Stimulated activated CD4-positive, alpha-beta T cell treated with anti-CD3 and anti-CD28 coated beads, Interleukin-1b, Interleukin-23, amount 100 ng/mL, for 48 hours (primary cell): ENCODE measurements at places on chromosomes 12 and 14.
A peak's percentile ranks its signal among the peaks of the same experiment; 100 is the strongest.

DNA sequence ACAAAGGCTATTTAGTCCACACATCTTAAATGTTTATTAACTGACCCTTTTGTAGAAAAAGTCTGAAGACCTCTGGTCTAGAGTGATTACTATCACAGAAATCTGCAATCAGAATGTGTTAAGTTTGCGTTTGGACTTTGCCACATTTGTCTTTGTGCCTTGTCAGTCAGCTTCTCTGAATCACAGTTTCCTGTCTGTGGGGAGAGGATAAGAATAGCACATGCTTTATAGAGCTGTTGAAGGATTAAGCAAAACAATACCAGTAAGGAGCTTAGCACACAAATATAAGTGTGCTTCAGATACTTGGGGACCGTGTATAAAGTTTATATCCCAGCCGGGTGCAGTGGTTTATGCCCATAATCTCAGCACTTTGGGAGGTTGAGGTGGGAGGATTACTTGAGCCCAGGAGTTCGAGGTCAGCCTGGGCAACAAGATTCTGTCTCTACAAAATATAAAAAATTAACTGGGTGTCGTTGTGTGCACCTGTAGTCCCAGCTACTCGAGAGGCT, 63.0 kb upstream of the BTG1 start:
- no peak for DNase-seq

- DNase-seq = no peak
Observed at GRCh38 chr12:105724641-105725040, 394.1 kb downstream of the C12orf75 start.

DNA sequence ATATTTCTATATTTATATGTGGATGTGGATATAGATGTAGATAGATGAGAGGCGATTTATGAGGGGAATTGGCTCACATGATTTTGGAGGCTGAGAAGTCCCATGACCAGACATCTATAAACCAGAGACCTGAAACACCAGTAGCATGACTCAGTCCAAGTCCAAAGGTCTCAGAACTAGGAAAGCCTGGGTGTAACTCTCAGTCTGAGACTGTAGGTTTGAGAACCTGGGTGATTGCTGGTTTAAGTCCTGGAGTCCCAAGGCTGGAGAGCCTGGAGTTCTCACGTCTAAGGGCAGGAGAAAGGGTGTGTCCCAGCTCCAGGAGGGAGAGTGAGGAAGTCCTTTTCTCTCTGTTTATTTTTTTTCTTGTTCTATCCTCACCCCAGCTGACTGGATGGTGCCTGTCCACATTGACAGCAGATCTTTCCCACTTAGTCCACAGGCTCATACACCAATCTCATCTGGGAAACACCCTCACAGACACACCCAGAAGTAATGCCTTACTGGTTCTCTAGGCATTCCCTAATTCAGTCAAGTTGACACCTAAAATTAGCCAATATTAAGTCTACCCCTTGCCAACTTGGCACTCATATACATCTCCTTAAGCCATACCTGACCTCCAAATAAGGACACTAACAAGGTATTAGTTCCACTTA, 45.4 kb downstream of the EMP1 start:
- DNase-seq = no peak

GRCh38 chr12:3712209-3712992, 40.5 kb downstream of the CRACR2A start:
- DNase-seq = no peak

DNA sequence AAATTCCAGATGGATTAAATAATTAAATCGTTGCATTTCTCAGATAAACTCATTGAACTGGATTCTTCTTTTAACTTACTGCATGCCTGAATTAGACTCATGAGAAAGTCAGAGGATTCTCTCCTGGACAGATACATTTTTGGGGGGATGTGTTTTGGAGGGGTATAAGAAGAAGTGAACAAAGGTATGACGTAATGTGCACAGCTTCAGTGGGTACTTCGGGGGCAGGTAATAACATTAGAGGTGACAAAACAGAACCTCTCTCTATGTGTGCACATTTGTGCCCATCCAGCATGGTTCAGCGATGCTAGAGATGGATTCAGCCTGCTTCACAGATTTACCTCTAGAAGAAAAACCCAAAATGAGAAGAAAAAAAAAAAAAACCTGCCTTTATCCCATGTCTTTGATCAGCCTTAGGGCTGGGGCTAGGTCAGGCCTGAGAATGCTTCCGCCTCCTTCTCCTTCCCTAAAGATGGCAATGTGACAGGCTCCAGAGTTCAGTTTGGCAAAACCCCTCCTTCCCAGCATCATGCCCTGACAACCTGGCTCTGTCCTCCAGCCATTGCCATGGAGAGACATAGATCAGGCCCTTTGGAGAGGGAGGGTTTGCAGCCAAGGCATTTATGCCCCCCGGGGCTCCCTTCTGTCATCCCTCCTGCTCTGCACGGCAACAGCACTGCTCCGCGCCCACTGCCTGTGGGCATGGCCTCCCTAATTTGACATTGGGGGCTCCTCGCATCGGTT, 166.7 kb downstream of the KCNA5 start:
- DNase-seq = no peak

DNA sequence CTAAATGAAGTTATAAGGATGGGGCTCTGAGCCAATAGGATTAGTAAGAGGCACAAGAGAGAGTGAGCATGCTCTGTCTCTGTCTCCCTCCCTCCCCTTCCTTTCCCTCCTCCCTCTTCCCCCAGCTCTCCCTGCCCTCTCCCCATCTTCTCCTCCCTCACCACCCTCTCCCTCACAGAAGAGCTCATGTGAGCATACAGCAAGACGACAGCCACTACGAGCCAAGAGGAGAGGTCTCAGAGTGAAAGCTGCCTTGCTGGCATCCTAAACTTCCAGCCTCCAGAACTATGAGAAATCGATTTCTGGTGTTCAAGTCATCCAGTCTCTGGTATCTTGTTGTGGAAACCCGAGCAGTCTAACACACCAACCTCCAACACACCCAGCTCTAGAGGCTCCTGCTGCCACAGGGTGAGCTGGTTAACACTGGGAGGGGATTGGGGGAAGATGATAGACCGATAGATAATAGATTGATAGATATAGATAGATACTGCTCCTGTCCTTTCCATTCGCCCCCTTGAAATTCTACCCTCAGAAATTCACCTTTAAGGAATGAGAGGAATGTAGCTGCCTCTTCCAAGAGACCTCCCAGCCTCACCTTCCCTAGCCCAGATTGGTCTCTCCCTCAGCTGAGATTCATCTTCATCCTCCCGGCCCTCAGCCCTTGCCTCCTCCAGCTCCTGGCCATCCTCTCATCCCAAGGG, 25.8 kb upstream of the ACTN1 start:
- no peak for DNase-seq

- no peak for DNase-seq
Observed at GRCh38 chr14:92173668-92174067, 51.9 kb downstream of the CPSF2 start.

- DNase-seq = no peak
Observed at GRCh38 chr12:123139926-123140675, 10.8 kb downstream of the PITPNM2 start.

GRCh38 chr12:117967512-117967911, 1.3 kb downstream of the KSR2 start:
- DNase-seq = no peak

DNA sequence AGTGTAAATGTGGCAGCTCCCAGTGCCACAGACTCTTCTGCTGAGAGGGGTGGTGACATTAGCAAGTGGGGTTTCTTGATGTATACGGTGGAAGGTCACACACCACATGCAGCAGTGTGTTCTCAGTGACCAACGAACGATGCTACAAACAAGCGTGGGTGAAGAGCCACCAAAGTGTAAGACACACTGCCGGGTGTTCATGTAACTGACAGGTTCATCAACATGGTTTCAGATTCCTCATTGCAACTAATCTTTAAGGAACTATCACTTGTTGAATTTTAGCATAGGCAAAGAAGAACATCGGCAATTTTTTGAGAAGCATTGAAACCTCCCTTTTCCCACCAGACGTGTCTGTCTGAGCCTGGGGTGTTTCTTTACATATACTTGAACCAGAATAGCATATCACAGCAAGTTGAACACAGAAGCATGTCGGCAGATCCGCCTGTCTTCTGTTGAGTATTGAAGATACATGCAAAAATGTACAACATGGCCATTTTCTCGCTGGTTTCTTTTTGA, 58.8 kb downstream of the PPP2R5C start:
- DNase-seq = peak; percentile 58

- DNase-seq = no peak
Observed at GRCh38 chr12:100371146-100371545, 14.3 kb downstream of the SLC17A8 start.

- DNase-seq = peak; percentile 54
Observed at GRCh38 chr14:102593061-102593824, 794 bp downstream of the RCOR1 start.

GRCh38 chr12:25993901-25994651, 35.6 kb downstream of the RASSF8 start:
- no peak for DNase-seq

DNA sequence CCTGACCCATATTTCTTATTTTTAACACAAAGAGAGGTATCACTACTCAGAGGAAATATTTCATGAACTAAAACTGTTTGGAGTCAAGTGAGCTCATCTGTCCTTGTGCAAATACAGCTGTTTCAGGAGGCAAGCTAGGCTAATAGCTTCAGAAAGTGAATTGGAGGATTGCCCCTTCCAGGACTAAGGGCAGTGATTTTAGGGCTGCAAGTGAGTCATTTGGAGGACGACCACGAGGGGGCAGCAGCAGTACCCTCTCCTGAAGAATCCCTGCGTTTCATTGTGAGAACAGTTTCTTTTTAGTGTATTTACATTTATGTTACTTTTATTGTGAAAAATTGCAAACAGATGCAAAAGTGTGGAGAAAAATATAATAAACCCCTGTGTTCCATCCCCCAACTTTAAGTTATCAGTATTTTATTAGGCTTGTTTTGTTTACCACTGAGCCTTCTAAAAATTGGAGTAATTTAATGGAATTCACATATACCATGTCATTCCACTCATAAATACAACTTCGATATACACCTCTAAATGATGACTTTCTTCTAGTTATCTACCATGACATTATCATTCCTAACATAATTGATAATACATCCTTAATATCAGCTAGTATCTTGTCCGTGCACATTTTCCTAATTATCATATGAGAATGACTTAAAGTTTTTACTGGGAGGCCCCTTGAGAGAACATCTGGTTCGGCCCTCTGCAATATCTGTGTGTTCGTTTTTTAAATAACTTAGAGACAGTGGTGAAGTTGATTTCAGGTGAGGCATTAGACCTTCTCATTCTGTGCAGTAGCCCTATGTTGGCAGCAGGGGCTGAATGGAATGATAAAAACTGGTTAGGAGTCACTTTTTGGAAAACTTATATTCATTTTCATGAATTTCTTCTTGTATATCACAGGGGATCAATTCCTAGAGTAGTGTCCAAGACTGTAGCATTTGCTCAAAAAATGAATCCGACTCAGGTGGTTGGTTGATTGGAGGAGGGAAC, 13.7 kb downstream of the FOXJ2 start:
- DNase-seq = peak; percentile 75

DNA sequence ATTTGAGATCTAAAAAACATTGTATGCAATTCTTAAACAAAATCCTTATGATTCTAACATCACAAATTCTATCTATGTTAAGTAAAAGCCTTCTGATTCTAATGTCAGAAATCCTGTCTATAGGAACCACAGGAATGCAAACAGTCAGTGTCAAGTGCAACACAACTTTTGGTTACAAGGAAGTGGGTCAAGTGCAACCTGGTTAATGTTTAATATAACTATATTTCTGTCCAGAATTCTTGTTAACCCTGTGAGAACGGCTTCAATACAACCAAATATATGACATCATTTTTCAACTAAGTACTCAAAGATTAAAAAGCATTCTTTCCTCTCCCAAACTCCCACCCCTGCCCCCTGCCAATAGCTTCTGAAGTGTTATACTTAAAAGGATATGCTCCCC, 107.9 kb upstream of the PLEKHA5 start:
- DNase-seq = no peak

- DNase-seq = no peak
Observed at GRCh38 chr14:53493860-53494259, 340.7 kb upstream of the DDHD1 start.

GRCh38 chr12:131442337-131442918, 268.5 kb upstream of the SFSWAP start:
- no peak for DNase-seq

GRCh38 chr12:7144414-7145120, 14.4 kb downstream of the CLSTN3 start:
- no peak for DNase-seq

DNA sequence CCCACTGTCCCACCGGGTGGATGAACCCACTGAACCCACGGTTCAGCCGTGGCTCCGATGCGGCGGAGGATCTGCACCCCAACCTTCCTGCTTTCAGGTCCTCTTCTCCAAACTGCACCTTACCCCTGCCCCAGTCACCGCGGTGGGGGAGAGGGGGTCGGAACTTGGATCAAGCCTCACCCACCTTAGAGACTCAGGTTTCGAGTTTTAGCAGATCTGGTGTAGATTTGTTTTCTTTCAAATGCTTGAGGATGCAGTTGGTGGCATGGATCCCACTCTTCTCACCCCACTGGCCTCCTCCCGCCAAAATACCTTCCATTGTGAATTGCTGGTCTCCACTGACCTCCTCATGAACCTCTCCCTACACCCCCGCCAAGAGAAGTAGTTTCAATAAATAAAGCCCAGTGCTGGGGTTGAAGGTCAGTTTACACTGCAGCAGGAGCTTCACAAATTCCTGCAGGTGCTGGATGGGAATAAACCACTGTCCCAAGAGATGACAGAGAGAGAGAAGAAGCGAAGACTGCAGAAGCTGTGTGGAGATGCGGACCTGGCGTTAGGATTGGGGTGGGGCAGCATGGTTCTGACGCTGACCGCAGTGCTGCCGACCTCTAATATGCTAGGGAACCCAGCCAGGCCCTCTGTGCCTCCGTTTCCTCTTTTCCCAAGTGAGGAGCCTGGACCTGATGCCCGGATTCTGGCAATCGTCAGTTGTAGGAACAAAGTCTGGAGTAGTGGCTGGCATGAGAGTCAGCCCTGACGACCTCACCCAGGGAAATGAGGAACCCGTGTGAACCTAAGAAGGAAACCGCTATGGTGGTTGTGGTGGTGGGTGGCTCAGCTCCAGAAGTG, 7.4 kb downstream of the TTC6 start:
- no peak for DNase-seq

DNA sequence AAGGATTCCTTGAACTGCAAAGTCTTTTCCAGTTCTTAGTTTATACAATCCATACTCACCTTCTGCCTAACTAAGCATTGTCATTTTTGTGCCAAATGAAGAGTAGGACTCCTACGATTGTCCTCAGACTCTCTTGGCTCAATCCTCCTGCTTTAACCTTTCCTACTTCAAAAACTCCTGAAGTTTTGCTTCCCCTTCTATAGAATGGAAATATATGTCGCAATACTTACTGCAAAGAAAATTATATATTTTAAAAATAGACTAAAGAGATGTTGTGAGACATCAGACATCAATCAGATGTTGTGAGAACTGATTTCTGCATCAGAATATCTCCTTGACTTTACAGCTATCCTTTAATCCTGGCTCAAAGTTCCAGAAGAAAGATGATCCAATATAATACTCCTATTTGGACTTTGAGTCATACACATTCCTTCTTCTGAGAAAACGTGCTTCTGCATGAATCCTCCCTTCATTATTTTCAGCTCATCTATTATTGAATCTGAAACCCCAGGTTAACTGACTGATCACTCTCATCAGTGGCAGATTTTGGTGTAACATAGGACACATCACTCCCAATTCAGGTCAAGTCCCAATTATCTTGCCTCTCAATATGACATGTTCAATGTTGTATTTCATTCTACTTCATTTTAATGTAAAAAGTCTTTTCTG, 48.8 kb downstream of the A2M start:
- DNase-seq = no peak

GRCh38 chr14:38187528-38187927, 20.2 kb upstream of the SSTR1 start:
- no peak for DNase-seq
